SK-MEL-5 (cell line): ENCODE measurements at places on chromosomes 1 and 21. TPM values are rescaled to one million over a fixed set of nuclear protein-coding genes. Genes with fewer than 3 reads are reported as not detected.
A peak's percentile ranks its signal among the peaks of the same experiment; 100 is the strongest.

GRCh38 chr21:42855171-42855936, 24.0 kb downstream of the WDR4 start:
- no peak for DNase-seq

DNA sequence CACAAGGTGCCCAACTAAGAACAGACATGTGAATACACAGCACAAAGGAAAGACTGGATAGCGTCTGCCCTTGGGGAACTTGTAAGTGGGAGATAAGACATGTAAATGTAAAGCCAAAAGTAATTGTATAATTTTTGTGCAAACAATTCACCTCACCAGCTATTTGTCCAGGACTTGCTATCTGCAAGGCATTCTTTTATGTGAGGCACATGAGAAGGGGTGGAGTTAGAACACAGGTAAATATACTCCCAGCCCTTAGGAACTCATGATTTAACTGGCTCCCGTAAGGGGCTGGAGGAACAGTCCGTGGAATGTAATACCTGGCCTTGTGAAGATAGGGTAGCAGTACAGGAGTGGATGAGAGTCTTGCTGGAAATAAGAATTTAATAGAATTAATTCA, 61.3 kb downstream of the CDK18 start:
- DNase-seq, result no peak

DNA sequence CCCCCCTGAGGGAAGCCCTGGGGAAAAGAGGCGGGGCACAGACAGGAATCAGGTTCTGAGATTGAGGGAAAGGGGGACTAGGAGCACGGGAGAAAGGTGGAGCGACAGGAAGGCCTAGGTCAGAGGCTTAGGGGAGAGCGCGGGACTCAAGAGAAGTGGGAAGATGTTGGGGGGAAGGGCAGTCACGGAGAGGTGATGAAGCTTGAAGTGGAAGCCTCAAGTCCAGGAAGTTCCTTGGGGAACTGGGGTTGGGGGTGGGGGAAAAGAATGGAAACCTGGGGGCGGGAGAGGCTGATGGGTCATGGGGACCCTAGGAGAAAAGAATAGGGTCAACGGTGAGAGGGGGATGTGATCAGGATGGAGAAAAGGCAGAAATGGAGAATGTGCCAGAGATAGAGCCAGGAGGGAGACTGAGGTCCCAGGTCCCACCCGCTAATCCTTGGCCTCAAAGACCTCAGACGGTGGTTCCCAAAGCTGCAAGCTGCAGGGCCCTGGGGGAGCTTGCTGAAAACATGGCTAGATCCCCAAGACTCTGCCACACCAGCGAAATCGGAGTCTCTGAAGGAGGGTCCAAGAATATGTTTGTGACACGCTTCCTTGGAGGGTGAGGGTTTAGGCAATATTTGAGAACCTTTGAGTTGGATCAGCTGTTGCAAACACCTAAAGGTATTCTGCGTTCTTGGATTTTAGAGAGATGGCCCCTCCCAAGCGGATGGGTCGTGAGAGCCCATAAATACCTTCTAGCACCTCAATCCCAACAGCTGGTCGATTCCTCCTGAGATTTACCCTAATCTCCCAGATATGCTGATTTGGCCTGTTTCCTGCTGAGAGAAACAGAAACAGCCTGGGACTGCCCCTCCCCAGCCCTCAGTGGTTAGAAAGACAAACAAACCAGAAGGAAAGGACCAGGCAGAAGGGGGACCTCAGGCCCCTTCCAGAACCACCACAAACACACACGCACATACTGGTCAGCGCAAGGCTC, 3.6 kb downstream of the C1orf232 start:
- no peak for DNase-seq

DNA sequence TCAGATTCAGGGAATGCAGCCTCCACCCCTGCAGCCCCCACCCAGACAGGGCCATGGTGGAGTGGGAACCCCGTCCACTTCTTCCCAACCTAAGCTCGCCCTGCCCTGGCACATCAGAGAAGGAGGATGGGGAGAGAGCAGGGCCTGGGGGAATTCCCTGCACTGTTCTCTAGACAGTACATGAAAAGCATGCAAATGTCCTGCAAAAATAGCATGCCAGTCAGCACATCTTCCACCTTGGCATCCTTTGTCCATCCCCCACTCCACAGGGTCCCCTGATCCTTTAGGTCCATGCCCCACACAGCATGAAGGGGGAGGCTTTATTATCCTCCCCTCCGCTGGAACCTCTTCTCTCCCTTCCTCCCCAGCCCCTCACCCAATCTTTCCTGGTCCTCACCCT, 35.0 kb upstream of the RD3 start:
- DNase-seq, result no peak

GRCh38 chr1:26932531-26932930, 11.0 kb downstream of the NUDC start:
- DNase-seq, result no peak

DNA sequence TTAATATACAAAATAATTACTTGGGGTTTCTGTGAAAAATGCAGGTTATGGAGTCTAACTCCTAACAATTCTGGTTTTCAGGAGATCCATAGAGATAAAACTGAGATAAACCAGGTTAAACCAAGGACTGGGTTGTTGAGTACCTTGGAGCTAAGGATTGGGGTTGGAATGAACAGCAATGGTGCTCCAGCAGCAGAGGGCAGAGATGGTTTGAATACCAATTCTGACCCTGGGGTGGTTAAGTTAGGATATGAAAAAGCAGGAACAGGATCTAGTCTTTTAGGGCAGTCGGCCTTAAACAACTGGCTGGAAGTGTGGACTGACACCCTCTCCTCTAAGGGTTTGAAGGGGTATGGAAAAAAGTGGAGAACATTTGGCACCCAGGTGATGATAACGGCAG, 53.0 kb downstream of the UROD start:
- DNase-seq, result peak; percentile 10

DNA sequence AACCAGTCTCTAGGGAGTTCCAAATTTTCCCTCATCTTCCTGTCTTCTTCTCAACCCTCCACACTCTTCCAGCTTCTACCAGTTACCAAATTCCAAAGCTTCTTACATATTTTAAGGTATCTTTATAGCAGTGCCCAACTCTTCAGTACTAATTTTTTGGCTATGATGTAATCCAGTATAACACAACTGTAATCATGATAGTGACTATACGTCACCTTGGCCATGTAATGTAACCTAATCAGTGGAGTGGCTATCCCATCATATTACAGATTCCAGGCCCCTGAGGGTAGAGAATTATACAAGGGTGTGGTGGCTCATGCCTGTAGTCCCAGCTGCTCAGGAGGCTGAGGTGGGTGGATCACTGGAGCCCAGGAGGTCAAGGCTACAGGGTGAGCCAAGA, 143.2 kb downstream of the CLEC20A start:
- no peak for DNase-seq

GRCh38 chr1:185419718-185420117, 102.7 kb upstream of the IVNS1ABP start:
- no peak for DNase-seq

- no peak for DNase-seq
Observed at GRCh38 chr1:8152731-8153702, 126.9 kb upstream of the ERRFI1 start.

GRCh38 chr1:5856246-5856815, 135.9 kb downstream of the NPHP4 start:
- no peak for DNase-seq

DNA sequence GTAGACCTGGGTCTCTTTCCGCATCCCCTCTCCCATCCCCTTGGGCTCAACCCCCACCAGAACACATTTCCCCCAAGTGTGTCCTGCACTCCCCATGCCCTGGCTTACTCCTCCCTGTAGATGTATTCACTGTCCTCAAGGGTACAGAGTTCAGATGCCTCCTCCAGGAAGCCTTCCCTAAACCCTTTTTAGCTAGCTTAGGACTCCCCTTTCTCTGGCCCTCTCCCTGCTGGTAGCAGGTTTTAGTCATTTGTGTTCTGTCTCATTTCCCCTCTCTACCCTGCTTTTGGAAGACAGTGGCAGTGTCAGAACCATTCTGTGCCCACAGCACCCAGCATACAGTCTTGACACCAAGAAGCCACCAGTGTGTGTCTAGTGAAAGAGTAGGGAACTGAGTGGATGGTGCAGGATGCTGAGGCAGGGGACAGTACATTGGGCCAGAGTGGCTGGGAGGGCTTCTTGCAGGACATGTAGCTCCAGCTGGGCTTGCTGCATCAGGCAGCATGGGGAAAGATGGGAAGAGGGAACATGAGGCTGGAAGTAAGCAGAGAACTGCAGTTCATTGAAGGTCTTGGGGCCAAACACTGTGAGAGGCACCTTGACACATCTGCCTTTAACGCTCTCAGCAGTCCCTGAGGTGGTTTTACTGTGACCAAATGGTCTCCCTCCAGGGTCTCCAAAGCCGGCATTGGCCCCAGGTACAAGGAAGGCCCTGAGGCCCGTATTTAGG, 2.5 kb downstream of the FOXO6 start:
- DNase-seq, result no peak

DNA sequence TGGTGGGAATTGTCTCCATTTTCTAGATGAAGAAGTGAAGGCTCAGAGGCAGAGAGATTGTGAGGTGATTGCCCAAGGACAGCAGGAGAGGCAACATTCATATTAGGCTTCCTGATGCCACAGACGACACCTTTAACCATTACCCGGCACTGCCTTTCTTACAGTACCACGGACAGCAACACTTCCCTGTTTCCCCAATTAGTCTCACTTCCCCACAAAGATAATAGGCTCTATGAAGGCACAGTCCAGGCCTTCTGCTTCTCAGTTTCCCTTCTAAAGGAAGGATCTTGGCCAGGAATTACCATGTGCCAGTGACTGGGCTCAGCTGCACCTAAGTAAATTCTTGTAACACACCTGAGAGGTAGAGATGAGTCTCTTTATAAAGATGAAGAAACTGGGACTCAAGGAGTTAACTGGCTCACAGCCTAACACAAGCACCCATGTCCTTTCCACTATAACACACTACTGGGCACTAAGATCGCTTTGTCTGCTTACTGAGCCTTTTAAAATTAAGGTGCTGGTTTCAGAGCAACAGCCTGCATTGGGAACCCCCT, 9.6 kb downstream of the IGSF9 start:
- no peak for DNase-seq

- peak; percentile 44 for DNase-seq
Observed at GRCh38 chr1:172717722-172718465, 59.0 kb downstream of the FASLG start.

GRCh38 chr1:204258213-204259115, 44.7 kb upstream of the GOLT1A start:
- peak; percentile 74 for DNase-seq

DNA sequence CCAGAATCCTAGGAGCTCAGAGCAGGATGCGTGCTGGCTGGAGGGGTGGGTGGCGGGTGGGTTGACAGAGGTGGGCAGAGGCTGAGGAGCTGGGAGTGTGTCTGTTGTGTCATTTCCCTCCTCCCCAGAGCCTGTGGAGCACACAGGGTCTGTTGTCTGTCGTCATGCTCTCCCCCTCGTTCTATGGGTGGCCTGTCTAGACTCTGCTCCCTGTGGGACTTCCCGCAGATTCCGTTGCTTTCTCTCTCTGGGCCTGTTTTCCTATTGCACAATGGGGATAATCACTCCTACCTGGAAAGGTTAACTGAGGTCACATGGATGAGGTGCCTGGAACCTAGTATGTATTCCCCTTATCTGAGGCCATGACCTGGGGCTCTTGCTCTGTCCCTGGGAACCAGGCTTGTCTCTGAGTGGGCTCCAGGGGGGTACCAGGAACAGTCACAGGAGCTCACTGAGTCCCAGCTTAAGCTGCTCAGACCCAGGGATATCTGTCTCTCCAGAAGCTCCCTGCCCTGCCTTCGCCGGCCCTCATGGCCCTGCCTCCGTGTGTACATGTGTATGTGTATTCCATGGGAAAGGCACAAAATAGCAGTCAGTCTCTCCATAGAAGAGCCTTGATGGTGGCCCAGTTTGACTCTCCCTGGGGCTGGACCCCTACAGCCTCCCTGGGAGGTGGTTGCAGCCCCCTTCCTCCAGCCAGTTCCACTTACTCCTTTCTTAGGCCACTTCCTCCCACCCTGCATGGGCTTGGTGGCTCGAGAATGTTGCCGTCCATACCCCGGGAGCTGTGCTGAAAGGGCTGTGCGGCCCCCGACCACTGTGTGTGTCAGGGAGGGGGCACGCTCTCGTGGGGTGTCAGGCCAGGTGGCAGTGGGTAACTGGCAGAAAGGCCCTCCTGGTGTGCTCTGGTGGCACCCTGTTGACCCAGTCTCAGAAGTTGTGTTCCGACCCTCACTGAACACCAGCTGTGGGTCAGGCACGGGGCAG, 17.9 kb downstream of the PTPRF start:
- DNase-seq, result no peak

DNA sequence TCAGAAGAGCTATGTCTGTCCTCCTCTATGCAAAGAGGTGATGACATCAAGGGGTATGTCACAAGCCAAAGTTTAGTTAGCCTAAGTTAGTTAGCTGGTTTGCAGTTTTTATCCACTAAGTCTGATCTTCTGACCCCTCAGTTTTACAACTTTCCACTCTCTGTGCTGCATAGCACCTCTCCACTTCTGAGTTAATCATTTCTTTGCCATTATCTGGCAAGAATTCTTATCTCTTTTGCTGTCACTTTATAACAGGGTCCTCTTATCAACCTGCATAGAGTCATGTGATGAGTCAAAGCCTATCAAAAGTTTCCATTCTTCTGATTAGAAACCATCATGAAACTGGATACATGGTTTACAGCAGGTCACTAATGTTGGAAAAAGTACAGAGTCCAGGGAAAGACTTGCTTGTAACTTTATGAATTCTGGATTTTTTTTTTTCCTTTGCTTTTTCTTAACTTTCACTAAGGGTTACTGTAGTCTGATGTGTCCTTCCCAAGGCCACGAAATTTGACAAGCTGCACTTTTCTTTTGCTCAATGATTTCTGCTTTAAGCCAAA, at the start of gene NR5A2:
Gene NR5A2, plus strand, starts transcription at position 447 of the 560 bp plus-strand sequence. CDS start 138 bp downstream, outside the sequence.
- DNase-seq, result no peak

GRCh38 chr1:22045604-22046228, 6.8 kb upstream of the CDC42 start:
- no peak for DNase-seq

- DNase-seq, result no peak
Observed at GRCh38 chr1:156146769-156147405, 6.5 kb upstream of the SEMA4A start.

GRCh38 chr1:96927125-96927524, 205.5 kb downstream of the PTBP2 start:
- no peak for DNase-seq

DNA sequence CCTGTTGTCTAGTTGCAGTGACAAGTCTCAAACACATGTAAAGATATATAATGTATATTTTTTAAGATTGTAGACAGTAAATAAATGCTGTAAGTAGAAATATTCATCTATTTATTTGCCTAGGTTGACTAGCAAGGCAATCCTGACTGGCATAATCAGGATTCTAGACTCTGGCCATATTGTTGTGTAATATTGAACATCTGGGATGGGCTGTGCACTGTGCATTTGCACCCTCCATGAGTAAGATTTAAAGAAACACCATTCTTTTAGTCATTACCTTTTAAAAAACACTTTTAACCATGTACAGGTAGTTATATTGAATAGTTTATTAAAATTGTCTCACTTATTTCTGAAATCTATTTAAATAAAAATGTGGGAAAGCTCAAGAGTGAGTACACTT, 32.4 kb downstream of the RASAL2 start:
- no peak for DNase-seq

GJA9 gene
- not detected in 2 replicates for total RNA-seq

FCER1G gene
- 2.6 TPM in 1 of 2 replicates, not detected in the other for total RNA-seq

AK5 gene
- 0.11 and 0.51 TPM in 2 replicates for total RNA-seq

CSMD2 gene
- total RNA-seq, result 0.03 TPM in 1 of 2 replicates, not detected in the other

KHDC4 gene
- 28.1 and 32.1 TPM in 2 replicates for total RNA-seq

AGT gene
- not detected in 2 replicates for total RNA-seq

TDRKH gene
- total RNA-seq, result 7.7 and 10.9 TPM in 2 replicates
